ENCODE measurements at places on chromosomes 16 and 17.
A peak's percentile ranks its signal among the peaks of the same experiment; 100 is the strongest.

DNA sequence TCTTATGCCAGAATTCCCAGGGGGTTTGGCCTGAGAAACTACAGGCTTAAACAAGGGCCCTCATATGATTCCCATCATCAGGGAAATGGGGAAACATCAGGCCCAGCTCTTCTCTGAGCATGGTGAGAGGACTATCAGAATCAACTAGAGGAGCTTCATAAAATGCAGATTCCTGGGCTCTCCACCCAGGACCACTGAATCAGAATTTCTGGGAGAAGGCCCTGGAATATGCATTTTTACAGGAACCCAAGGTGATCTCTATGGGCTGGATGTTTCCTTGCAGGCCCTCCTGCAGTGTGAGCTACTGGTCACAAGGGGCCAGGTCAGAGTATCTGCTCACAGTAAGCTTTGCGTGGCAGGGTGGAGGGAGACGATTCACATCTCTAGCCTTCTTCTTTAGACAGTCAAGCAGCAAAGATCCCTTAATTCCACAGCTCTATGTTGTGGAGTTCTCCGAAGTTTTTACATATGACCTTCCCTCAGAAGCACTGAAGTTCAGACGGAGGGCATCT lies 38.8 kb upstream of the HOXB13 start:
- no peak for DNase-seq

GRCh38 chr17:47804461-47804860 lies 17.1 kb downstream of the OSBPL7 start:
- no peak for DNase-seq

DNA sequence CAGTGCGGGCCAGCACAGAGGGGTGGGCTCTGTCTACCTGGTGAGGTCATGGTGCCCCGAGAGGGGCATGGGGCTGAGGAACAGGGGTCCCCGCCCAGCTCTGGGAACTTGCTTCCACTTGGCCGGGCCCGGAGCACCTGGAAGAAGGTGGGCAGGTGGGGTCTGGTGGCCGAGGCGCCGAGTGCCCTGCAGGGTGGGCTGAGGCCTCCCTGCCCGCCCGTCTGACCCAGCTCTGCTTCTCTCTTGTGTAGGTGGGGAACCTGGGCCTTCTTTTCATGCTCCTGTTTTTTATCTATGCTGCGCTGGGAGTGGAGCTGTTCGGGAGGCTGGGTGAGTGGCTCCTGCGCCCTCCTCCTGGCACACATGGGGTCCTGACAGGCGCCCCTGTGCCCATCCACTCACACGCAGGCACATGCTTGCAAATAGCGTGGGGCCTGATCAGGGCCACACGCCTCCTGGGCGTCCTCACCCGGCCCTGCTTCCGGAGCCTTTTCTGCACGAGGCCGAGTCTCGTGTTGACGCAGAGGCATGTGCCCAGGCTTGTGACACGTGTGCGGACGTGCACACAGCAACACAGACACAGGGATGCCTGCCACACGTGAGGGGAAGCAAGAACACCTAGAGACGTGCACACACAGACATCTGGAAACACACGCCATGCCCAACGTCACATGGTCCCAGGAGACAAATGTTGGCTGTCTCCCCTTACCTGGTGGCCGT lies 8.2 kb downstream of the TPSG1 start:
- DNase-seq = no peak

DNA sequence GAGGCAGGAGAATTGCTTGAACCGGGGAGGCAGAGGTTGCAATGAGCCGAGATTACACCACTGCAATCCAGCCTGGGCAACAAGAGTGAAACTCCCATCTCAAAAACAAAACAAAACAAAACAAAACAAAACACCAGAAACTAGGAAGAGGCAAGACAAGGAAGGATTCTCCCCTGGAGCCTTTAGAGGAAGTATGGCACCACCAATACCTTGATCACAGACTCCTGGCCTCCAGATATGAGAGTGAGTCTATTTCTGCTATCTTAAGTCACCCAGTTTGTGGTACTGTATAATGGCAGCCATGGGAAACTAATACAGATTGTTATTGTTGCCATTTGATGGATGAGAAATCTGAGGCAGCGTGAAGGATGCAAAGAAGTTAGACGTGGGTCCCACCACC lies 14.6 kb upstream of the CPPED1 start:
- no peak for DNase-seq

DNA sequence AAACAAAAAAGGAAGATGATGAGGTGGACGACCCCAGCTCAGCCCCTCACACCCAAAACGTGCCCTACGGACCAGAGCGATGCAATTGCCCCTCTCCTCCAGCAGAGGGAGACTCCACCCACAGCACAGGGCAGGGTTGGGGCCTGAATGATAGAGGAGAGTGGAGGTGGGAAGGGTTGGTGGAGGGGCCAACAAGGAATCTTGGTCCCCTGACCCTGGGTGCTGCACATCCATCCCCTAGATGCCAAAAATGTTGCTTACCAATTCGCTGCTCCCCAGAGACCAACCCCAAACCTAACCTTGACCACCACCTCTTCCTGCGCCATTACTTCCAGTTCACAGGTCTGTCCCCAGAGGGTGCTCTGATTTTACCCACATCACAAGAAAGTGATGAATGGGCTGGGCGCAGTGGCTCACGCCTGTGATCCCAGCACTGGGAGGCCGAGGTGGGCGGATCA lies 12.9 kb downstream of the P2RX5 start:
- DNase-seq = no peak

DNA sequence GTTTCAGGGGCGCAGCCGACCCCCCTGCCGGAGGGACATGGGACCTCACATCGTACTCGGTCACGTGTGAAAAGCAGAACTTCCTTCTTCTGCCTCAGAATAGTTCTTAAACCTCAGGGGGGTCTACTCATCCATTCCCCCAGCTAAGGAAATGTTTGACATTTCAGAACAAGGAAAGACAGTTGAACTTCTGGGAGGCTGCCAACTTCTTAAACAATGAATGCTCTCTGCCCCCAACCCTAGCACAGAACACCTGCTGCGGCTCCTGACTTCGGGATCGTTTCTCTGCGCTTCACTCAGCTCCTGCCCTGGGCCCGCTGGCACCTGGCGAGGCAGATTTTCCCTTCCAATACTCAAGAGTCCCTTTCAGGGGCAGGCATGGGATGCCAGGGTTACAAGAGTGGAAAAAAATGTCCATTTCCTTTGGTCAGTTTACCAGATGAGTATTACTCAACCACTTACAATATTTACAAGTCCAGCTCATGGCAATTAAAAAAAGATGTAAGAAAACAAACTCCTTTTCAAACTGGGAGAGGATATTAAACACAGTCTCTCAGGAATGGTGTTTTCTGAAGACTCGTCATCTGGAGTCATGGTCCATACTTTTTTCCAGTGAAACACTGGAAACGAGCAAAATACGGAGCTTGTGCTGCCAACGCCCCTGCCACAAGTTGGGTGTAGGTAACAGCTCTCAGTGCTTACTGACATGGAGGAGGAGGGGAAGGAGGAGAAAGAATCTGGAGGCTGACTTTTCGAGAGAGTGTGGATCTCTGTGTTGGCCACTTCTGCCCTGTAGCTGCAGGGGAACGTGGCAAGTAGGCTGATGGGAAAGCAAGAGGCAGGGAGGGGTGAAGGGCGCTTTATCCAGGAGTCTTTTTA lies 235.7 kb downstream of the NTN1 start:
- DNase-seq = no peak

DNA sequence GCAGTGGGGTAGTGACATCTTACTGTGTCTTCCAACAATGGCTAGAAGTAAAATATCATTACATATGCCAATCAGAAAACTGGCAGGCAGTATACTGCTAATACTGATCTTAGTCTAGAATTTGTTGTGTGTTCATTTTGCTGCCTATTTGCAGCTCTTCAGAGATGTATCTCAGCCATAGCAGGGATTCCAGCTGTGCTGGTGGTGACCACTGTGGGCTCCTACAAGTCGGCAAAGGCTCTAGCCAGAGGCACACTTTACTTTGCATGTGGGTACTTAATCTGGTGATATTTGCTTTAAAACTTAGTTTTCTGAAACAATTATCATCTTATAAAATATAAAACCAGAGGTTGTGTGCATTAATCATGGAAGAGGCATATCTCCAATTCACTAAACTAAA lies 70.0 kb downstream of the TMC6 start:
- DNase-seq = no peak

GRCh38 chr16:22425036-22425801 lies 50.8 kb upstream of the CDR2 start:
- no peak for DNase-seq

- DNase-seq = no peak
Observed at GRCh38 chr17:39660397-39661385, 4.5 kb upstream of the TCAP start.

DNA sequence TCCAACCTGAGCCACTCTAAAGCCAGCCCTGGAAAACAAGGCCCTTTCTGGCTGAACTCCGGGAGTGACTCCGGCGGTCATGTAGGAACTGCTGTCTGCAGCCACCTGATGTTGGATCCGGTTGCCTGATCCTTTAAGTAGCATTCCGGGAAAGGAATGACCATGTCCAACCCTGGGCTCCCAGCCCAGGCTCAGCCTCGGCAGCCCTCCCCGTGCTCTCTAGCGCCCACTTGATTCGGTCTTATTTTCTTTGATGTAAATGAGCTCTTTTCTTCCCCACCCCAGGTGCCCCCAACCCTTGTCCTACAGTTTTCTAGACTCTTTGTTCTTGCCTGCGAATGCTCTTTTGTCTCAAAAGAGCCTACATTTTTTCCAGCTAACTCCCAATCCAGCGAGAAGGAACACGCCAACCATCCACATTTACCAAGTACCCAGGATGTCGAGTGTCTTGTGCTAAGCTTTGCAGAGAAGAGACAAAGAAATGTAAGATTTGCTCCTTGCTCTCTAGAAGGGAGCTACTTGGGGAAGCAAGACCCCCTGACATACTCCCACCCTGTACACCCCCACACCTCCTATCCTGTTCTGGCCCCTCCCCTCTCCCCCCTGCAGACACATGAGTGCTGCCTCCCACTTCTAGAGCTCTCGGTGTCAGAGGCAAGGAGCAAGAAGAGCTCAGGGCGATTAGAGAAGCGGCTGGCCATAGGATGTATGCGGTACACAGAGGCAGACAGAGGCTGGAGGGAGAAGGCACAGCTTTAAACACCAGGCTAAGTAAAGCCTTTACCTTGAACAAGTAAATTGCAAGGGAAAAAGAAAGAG lies 53.8 kb downstream of the COG7 start:
- DNase-seq = peak; percentile 78

- no peak for DNase-seq
Observed at GRCh38 chr17:75228305-75228704, 22.8 kb downstream of the NUP85 start.

DNA sequence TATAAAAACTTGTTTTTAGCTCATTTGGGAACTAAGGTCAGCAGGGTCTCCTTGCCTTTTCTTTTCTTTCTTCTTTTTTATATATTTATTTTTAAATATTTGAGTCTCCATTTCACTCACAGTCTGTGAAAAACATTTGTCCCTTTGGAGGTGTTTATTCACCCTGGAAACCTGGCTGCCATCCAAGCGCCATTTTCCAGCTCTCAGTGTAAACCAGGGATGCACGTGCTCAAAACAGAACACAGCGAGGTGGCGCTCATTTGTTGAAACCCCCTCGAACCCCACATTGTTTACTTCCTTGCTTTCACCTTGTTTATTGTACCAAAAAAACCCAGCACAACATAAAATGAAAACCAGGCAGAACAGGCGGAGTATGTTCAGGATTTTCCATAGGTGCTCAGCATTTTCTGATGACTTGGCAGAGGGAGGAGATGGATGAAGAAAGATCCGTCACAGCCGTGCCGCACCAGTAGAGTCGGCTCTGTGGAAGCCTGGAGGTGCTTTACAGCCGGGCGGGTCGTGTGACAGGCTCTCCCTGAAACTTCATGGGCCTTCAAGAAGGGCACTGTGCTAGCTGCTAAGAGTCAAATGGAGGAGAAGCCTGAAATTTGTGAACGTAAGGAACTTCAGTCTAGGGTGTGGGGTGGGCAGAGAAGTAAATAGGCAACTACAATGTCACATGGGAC lies 284.4 kb downstream of the FOXL1 start:
- no peak for DNase-seq

DNA sequence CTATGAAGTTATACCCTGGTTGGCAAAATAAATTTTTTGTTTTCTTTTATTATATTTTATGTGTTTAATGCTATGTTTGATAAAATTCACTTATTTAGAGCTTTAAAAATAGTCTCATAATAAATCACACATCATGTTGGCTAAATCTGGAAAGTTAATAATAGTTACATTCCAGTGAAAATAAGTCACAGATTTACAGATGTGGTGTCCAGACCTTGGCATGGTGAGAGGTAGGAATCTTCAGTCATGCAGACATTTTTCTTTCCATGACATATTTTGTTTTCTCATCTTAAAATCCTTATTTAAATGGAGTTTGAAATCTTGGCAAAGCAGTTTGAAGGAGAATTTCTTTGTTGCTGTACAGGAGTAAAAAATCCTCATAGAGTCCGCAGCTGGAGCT lies 48.1 kb upstream of the GOSR1 start:
- no peak for DNase-seq

GRCh38 chr16:57946181-57946801 lies 24.6 kb downstream of the CNGB1 start:
- DNase-seq = no peak

DNA sequence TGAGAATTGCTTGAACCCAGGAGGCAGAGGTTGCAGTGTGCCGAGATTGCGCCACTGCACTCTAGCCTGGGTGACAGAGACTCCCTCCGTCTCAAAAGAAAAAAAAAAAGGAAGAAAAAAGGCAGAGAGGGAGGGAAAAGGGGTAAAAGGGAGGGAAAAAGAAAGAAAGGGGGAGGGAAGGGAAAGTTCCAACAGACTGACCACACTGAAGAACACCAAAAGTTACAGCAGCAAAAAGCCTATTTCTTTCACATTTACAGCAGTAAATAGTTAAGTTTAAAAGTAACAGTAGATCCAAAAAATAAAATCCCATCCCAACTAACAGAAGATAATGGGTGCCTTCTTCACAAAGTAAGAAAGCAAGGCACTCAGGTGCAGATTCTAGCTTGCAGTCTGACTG lies 36.9 kb upstream of the C17orf78 start:
- no peak for DNase-seq

GRCh38 chr17:67801626-67802175 lies 23.6 kb upstream of the BPTF start:
- DNase-seq = no peak

DNA sequence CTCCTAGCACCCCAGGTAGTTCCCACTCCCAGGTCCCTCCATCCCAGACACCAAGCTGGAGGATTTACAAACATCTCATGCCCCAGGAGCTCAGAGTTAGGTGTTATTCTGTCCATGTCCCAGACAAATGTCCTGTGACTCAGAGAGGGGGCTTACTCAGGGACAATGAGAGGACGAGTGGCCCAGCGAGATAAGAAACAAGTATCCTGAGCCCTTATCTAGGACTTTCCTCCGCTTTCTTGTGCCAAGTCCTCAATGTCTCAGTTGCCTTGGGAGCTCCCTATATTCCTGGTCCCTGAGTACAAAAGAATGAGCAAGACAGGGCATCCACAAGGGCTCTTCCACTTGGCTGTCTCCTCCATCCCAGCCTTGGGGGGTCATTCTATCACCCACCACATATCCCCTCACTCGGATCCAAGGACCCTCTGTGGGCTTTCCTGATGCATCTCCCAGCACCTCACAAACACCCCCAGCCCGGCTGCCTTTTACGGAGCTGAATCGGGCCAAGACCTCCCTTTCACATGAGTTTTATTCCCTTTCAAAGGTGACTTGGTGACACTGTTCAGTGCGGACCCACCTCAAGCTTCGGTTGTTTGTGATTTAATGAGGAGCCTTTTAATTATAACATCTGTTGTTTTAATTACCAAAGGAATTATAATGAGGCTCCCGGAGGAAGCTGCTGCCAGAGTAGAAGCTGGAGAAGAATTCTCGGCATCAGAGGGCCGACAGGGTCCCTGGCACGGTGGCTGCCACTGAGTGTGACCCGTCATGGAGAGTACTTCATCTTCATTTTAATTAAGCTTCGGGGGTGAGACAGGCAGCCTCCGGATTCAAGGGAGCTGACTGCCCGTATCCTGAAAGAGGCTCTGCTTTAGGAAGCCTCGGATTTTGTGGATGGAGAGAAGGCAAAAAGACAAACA lies 121.5 kb downstream of the WSCD1 start:
- no peak for DNase-seq

Data from iPS DF 19.7 (cell line).